Occipital lobe (tissue), 3 donors: ENCODE measurements at places on chromosomes 12 and 14. TPM values are rescaled to one million over a fixed set of nuclear protein-coding genes. Genes with fewer than 3 reads are reported as not detected.

Gene GZMB
- total RNA-seq = not detected

Gene SYNDIG1L
- 1.1 TPM for total RNA-seq

Gene DNAJC22
- 0.78 TPM for total RNA-seq

Gene SMIM41
- total RNA-seq = not detected

DNA sequence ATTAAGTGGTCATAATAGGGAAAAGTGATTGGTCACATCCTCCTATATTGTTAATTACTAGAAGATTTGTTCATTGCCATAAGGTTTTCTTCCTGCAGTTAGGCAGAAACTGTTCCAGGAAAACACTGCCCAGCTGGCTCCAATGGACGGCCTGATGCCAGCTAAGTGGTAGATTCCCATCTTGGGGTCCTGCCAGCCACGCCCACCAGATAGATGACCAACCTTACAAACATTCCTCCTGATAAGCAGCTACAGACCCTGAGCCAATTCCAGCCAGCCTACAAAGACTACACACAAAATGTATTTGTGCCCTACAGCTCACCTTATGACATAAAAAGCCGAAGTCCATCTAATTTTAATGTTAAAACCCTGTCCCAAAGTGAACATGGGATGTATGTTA, 685.9 kb upstream of the USP15 start:
- no peak for DNase-seq

Gene TBX3
- total RNA-seq = 1.2 TPM

GRCh38 chr12:131573631-131574394, 137.1 kb upstream of the SFSWAP start:
- DNase-seq = no peak

- DNase-seq = no peak
Measured at GRCh38 chr12:112239020-112239419, 113.7 kb downstream of the TRAFD1 start.

DNA sequence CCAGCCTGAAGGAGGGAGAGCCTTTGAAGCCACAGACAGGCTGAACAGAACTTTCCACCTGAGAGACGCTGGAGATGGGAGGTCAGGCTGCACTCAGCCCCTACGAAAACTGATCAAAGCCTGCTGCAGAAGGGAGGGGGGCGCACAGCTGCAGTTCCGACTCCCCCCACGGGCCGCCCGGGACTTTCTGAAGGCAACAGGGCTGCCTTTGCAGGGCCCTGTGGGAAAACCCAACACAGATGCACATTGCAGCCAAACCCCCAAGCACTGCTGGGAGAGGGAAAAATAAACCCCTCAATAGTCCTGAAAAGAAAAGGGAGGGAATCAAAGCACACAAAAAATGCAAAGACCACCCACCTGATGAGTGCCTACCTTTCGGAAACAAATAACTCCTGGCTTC, 290.6 kb downstream of the ZFP36L1 start:
- no peak for DNase-seq

DNA sequence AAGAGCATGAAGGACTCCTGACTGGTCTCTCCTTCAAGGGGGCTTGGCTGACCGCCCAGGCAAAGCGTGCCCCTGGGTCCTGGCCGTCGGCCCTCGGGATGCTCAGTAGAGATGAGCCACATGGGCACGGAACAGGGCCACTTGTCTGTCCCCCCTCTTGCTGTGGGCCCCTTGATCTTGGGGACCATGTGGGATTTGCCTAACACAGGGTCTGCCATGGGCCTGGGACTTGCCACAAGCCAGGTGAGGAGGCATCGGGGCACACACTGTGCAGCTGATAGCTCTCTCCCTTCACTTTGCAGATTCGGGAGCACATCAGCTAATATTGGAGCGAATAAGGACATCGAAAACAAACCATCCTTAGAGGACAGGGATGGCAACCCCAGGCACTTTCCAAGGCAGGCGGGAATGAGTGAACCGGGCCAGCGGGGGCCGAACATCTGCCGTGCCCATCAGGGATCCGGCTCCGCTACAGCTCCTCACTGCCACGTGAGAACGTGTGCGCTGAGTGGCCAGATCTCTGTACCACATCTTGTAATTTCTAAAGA, 88.1 kb downstream of the PIWIL1 start:
- DNase-seq = no peak

DNA sequence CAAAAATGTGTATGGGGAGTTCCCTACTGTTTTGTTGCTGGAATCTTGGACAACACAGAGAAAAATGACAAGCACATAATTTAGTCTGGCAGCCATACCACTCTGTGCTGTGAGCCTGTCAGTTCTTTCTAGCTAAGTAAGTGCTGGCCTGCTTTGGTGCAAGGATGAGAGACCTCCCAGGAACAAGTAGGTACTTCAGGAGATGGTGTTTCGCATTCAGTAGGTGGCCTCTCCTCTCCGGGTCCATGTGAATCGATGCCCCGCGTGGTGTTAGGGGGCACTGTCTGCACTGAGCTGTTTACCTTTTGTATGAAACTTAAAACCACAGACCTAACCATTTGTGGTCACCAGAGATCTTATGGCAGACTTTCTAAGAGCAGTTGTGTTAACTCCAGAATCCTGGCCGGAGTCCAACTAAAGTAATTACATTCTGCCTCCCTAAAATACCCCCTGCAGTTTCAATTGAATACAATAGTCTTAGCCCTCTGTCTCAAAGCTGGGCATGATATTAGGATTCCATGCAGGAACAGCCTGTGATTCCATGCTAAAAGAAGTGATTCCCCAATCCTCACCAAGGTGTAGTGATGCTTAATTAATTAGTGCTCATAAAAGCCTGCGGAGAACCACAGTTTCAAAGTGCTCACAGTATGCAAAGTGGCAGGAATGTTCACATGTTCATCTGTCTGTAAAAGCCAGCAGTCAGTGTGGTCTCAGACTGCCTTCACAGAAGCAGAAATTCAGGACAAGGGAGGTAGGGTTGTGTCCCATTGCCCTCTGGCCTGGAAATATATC, 64.2 kb downstream of the LLPH start:
- DNase-seq = no peak

Gene FOXA1
- not detected for total RNA-seq

GRCh38 chr12:132162508-132163031, 18.3 kb downstream of the NOC4L start:
- no peak for DNase-seq

- DNase-seq = no peak
Measured at GRCh38 chr14:99756796-99757195, 36.4 kb upstream of the EML1 start.

- no peak for DNase-seq
Measured at GRCh38 chr12:1443421-1444141, 150.8 kb downstream of the FBXL14 start.

GRCh38 chr12:7869137-7869536, 3.6 kb downstream of the SLC2A14 start:
- no peak for DNase-seq

Gene C1QL4
- 0.16 TPM for total RNA-seq

- DNase-seq = no peak
Measured at GRCh38 chr12:19273482-19274330, 144.2 kb downstream of the PLEKHA5 start.
